ENCODE measurements at places on chromosomes 7 and 10.

DNA sequence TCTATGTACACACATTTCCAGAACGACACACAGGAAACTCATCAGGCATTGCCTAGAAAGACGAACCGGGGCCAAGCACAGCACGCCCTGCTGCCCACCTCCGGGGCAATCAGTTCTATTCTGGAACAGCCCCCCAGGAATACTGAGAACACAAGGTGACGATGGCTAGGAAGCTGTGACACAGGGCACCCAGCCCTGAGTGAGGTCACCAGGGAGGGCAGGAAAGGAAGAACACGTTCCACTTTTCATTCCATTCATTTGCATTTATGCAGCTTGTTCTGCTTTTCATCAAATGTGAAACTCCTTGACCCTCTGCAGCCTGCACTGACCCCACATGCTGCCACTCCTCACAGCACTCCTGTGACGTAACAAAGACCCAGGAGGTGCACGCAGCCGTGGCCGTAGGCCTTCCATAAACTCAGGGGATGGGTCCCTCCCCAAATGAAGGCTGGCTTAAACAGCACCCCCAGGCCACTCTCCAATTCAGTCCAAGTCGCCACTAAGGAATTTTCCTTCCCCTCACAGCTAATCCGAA lies 28.9 kb downstream of the MAD1L1 start:
- no peak for DNase-seq

- no peak for DNase-seq
Measured at GRCh38 chr7:76231583-76231982, 29.9 kb downstream of the SRRM3 start.

DNA sequence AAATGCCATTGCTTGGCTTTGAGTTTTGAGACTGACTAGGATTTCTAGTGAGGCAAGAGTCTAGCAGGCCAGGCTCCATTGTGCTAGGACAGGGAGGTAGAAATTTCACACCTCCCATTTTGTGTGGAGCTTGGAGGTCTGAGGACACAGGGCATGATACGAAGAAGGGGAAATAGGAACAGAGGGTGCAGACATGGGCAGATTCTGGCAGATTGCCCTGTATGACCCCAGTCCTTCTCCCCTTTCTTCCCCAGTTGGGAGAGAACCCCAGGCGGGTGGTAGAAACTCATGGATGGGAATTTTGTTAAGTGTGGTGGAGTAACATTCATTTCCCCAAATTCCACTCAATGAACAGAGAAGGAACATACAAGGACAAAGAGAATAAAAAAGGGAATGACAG lies 54.4 kb downstream of the RAMP3 start:
- no peak for DNase-seq

- DNase-seq = no peak
Measured at GRCh38 chr7:74226633-74227032, 16.8 kb downstream of the LAT2 start.

GRCh38 chr7:106057962-106058927 lies 53.9 kb downstream of the SYPL1 start:
- DNase-seq = no peak

- DNase-seq = no peak
Measured at GRCh38 chr10:88657901-88658300, 6.3 kb upstream of the LIPF start.

DNA sequence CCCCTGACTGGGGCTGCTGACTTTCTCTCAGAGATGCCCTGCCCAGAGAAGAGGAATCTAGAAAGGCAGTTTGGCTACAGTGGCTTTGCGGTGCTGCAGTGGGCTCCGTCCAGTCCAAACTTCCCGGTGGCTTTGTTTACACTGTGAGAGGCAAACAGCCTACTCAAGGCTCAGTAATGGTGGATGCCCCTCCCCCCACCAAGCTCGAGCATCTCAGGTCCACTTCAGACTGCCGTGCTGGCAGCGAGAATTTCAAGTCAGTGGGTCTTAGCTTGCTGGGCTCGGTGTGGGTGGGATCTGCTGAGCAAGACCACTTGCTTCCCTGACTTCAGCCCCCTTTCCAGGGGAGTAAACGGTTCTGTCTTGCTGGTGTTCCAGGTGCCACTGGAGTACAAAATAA lies 734.5 kb upstream of the LRRN3 start:
- DNase-seq = no peak

DNA sequence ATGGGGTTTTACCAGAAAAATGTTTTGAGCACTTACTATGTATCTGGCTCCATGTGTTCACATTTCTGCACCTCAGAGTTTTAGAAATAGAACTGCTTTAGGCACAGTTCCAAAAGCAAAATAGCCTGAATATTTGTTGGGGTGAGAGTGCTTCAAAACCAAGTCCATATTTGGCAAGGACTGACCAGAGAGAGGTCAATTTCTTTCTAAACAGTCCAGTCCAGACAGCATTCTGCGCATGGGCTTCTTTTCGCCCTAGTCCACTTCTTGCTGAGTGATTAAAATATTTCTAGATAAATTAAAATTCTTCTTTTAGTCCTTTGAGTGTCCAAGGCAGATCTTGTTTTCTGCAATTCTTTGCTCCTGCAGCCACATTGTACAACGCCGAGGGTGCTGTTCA lies 427.0 kb downstream of the PHTF2 start:
- no peak for DNase-seq

- DNase-seq = no peak
Measured at GRCh38 chr7:19009241-19009935, 108.0 kb downstream of the TWIST1 start.

DNA sequence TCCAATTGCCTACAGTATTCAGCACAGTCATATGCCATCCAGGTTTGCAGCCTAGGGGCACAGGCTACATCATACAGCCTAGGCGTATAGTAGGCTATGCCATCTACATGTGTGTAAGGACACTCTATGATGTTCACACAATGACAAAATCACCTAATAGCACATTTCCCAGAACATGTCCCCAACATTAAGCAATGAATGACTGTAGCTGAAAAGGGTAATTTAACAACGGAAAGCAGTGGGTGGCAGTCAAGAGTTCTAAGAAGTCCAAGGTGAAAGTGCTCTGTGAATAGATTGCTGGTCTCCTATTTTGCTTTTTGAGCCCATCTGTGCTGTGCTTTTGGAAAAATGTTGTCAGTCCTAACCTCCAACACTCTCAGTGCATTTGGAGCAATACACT lies 162.6 kb downstream of the KLF6 start:
- no peak for DNase-seq

DNA sequence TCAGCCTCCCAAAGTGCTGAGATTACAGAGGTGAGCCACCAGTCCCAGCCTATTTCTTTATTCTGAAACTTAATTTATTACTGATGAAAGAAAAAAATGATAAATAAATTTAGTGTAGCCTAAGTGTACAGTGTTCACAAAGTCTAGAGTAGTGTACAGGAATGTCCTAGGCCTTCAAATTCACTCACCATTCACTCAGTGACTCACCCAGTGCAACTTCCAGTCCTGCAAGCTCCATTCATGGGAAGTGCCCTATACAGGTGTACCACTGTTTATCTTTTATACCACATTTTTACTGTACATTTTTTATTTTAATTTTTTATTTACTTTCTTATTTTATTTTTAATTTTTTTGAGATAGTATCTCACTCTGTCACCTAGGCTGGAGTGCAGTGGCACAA lies 12.2 kb downstream of the MRLN start:
- no peak for DNase-seq

DNA sequence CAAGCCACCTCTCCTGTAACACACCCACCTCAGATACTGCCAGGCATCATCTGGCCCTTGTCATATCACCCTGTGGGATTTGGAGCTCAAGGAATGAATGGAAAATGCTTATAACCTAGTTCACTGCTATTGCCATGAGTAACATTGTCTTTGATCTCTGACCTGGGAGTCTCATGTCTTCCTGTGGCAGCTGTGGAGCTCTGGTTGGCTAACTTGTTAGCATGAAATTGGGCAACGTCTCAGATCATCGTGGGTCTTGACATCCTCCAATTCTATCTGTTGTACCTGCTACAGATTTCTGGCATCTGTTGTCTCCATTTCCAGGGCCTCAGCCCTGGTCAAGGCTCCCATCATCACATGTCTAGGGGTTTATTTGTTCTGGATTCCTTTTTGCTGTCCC lies 2.2 kb upstream of the TMEM270 start:
- no peak for DNase-seq

DNA sequence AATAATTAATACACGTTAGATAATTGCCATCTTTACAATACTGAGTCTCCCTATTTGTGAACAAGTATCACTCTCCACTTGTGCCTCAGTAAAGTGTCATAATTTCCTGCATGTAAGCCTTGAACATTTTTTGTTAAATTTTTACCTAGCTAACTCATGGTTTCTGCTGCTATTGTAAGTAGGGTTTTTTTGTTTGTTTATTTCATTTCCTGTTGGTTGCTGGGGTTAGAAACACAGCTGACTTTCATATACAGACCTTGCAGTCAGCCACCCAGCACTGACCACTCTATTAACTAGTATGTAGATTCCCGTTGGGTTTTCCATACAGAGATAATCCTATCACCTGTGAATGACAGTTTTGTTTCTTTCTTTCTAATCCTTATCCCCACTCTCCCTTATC lies 133.3 kb downstream of the MPP7 start:
- no peak for DNase-seq

DNA sequence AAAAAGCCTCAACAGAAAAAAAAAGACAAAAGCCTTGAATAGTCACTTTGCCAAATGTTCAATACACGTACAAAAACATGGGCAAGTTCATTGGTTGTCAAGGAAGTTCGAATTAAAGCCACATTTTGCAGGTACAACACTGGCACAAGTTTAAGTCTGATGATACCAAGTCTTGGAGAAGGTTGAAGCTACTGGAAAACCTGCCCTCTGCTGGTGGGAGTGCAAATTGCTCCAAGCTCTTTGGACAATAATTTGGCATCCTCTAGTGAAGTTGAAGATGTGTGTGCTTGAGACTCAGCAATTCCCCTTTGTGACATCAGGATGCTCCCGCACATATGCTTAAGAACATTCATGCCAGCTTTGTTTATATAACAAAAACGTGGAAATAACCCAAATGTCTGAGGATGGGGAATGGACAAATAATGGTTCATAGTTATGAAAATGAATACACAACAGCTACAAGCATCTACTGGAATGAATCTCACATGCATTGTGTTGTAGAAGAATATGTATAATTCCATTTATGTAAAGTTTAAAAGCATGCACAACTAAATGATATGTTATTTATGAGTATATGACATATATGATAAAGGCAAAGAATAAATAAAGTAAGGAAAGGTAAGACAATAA lies 120.0 kb upstream of the PLPP4 start:
- no peak for DNase-seq

DNA sequence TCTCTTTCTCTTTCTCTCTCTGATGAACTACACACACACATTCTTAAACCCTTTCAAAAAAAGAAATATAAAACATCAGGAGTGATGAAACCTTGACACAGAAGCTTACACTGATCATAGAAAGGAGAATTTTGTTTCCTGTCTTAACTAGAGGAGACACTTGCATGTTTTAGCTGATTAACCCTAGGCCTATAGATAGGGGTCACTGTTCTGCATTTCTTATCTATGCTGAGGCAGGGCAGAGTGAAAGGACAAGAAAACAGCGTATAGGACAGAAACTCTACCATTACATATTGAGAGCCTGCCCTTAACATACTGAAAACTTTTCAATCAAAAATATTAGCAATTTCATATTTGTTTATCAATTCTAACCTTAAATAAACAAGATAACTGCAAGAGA lies 680.6 kb upstream of the MBL2 start:
- no peak for DNase-seq

GRCh38 chr7:157528785-157529341 lies 192.1 kb downstream of the DNAJB6 start:
- no peak for DNase-seq

- DNase-seq = no peak
Measured at GRCh38 chr10:111455776-111456426, 379.1 kb downstream of the ADRA2A start.

DNA sequence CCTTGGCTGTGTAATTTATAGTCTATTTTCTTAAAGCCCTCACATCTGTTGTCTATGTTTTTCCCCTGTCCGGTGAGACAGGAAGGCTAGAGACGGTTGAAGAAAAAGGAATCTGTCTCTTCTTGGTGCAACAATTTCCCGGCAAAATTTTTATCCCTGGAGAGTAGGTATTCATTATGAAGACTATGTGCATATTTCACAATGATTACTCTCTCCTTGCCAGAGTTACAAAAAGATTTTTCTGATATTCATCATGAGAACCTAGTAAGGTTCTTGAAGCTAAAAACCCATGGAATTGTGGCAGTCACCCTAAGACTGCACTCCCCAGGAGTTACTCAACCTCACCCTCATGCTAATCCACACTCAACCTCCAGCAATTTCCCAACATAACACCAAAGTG lies 55.0 kb upstream of the GHITM start:
- no peak for DNase-seq

- no peak for DNase-seq
Measured at GRCh38 chr10:123471811-123472210, 194.3 kb upstream of the GPR26 start.

GRCh38 chr10:92757711-92758104 lies 68.0 kb downstream of the HHEX start:
- no peak for DNase-seq

- no peak for DNase-seq
Measured at GRCh38 chr10:85527616-85528317, 838.8 kb downstream of the GRID1 start.

- DNase-seq = no peak
Measured at GRCh38 chr7:101330011-101330484, 8.4 kb upstream of the IFT22 start.

DNA sequence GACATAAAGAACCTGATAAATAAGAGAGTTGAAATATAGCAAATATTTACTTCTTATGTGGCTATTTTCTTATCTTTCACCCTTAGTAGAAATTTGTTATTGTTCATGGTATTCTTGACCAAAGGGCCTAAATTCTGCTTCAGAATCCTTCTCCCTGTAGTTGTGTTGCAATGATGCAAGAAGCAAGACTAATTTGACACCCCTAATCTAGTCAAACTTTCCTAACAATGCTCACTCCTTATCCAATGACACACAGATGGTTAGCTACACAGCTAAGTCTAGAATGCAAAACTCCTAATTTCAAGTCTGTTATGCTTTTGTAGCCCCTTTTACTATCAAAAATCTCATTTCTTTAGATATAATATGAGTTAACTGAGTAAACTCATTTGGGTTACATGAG lies 56.1 kb downstream of the TWIST1 start:
- no peak for DNase-seq

GRCh38 chr7:140225562-140226249 lies 48.9 kb upstream of the KDM7A start:
- DNase-seq = no peak

- no peak for DNase-seq
Measured at GRCh38 chr10:2478656-2479055, 588.7 kb upstream of the PFKP start.

DNA sequence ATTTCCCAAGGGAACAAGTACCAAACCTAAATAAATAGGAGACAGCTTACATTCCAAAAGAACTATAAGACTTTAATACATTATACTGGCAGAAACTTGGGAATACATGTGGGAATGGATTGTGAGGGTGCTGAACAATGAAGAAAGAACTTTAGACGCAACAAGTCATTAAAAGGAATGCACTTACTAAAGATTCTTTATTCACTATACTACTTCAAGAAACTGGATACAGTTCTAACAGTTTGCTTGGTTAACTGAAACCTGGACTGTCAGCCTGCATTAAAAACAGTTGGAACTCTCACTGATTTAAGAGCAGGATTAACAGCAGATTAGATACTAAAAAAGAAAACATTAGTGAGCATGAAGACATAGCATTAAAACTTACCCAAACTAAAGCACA lies 12.0 kb downstream of the CACUL1 start:
- no peak for DNase-seq
